ENCODE measurements at places on chromosomes 2 and 18.

DNA sequence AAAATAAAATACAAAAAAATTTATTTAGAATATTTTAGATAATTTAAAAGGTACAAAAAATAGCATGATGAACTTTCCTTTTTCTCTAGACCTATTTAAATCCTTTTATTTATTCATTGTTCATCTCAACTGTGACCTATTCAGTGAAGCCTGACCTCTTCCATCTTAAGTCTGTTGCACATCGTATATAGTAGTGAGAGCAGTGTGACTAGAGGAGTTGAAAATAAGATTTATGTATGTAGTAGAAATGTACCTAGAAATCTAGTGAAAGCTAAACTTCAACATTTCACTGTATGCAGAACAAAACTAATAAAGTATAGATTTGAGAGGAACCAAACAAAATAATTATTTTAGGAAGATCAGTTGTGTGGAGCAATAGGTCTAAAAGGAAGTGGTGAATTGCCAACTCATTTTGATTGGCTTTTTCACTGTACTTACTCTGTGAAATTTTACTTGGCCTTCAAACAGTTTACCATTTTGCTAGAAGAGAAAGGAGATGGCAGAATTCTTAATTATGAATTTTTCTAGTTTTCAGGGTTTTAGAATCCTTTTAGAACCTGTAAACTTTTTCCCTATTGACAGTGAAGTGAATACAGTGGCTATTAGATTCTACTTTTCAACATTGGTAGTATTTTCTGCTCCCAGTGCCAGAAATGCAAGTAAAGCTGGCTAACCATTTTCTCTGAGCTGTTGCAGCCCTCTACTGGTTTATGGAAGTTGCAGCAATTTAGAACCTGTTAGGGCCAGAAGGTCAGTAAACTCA is 11.0 kb downstream of the ANKRD12 start:
- no peak for DNase-seq

- no peak for DNase-seq
Observed at GRCh38 chr2:68806511-68807109, 64.6 kb downstream of the BMP10 start.

GRCh38 chr2:8214036-8214615 is 467.7 kb upstream of the ID2 start:
- no peak for DNase-seq

DNA sequence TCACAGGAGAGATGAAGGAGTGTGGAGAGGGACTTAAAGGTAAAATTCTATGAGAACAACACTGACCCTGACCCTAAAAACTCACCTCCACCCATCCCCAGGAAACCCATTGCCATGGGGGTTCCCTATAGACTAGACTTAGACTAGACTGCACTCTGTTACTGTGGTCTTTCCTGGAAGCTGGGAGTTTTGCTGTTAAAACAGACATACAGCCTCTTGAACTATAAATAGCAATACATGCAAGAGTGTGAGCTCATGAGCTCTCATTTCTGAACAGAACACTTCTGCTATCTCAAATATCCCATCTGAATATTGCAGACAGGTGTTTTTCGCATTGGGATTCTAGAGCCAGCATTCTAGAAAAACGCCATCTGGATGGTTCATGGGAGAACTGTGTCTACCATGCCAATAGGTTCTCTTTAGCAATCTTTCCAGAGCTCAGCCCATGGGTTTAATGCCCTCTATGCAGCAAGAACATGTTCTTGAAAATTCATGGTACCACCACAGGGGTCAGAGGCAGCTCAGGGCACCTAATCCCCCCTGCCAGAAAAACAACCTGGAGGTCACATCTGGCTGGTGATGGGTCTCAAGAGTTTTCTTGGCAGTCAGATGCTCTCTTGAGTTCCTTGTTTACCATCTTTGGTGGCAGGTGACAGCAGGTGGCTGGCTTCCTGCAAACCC is 51.9 kb downstream of the SLC14A2 start:
- no peak for DNase-seq

DNA sequence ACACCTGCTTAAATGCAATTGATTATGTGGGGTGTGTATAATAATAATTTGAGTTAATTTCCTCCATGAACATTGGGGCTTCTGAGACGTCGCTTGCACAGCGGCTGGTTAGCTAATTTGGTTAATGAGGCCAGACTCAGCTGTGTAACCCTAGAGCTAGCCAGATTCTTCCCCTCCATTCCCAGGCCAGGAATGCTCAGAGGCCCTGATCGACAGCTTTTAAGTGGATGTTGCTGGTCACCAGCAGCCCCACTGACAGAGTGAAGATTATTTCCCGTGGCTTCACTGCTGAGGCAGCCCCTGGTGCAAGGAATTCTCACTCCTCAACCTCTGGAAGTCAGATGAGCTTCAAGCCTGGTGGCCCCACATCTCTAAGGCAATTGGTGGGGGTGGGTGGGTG is 12.4 kb upstream of the EPAS1 start:
- DNase-seq = no peak

- no peak for DNase-seq
Observed at GRCh38 chr2:143629340-143629739, 500.1 kb downstream of the ARHGAP15 start.

GRCh38 chr2:139613264-139613663 is 833.1 kb upstream of the NXPH2 start:
- no peak for DNase-seq

GRCh38 chr2:82055846-82056245 is 1751.3 kb upstream of the LRRTM1 start:
- no peak for DNase-seq

Data from T-helper 1 cell (primary cell).